ENCODE measurements at places on chromosomes 4 and X.

DNA sequence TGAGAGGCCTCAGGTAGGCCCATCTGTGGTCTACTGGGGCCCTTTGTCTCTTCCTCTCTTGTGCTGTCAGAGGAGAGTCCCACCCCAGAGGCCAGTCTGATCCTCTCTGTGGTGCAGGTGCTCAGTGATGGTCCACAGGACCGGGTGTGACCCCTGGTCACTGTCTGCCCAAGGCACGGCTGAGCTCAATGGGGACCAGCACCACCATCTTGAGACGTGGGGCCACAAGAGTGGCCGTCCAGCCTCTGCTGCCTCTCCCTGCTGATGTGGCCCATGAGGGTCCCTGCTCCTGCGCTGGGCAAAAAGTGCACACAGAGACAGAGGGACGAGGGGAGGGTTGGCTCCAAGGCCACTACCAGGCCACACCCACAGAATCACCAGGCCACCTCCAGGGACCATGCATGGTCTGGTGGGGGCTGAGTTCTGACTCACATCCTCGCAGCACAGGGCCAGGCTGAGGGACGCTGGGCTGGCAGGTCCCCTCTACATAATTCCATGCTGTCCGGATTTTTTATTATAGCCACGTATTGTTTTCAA is 88.3 kb downstream of the FAM53A start:
- DNase-seq, result no peak

- DNase-seq, result no peak
Observed at GRCh38 chr4:145920205-145920604, 18.4 kb downstream of the ZNF827 start.

DNA sequence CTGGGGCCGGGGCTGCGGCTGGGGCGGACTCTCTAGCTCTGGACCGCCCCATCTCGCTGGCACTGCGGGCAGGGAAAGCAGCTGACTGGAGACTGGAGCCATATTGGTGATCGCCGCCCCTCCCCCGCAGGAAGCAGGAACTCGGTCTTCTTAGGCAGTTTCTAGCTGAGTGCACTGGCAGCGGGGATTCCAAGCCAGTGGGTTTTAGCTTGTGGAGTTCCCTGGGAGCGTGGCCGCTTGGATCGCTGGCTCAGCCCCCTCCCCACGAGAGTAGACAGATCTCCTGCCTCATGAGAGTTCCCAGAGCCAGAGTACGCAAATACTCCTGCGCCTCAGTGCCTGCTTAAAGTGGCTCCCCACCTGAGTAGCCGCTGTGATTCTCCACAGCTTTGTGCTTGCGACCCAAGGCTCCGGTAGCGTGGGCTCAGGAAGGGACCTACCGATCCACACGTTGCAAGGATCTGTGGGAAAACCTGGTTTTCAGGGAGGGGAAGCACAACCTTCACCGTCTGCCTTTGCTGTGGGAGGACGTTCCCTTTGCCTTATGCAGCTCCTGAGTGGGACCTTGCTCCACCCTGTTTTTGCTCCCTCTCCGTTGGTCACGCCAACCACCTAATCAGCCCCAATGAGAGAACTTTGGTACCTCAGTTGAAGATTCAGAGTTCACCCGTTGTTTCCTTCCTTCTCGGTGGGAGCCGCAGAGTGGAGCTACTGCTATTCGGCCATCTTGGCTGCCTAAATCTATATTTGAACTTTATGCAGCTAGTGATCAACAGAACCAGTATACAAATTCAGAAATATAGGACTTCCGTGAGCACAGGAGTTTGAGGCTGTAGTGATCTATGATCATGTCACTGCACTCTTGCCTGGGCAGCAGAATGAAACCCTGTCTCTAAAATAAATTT is 803.9 kb upstream of the PCDH10 start:
- no peak for DNase-seq

- no peak for DNase-seq
Observed at GRCh38 chrX:22730542-22730941, 269.2 kb upstream of the DDX53 start.

DNA sequence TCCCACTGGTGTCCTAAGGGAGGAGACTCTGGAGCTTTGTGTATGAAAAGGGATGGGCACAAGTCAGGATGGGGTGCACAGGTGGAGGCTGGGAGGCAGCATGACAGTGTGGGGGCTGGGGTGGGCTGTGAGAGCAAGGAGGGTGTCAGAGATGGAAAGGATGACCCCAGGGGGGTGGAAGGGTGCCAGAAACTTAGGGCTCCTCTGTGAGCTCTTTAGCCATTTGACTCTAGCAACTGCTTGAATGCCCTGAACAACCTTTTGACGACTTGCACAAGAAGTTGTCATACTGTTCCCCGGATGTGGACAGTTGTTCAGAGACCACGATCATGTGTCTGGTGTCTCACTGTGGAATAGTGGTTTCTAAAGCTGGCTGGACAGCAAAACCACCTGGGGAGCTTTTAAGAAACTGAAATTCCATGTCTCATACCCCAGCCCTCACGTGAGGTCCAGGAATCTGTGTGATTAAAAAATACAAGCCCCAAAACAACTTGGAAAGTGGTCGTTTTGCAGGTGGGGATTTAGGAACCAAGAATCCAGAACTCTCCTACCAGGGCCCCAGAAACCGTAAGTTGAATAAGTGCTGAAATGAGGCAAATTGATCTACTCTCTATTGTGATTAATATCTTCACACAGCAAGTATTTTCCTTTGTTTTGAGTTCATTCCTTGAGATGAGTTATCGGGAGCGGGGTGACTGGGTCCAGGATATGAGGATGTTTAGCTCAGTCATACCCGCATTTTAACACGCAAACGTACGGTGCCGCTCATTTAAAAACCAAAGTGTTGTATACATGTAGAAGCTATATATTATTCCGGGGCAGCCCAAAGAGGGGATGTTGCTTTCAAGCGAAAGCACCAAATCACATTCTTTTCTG is 3.4 kb downstream of the RHOH start:
- DNase-seq, result peak; percentile 84

GRCh38 chr4:76447393-76447851 is 12.4 kb downstream of the SHROOM3 start:
- DNase-seq, result no peak

GRCh38 chr4:73735231-73735630 is 5.1 kb upstream of the CXCL8 start:
- no peak for DNase-seq

GRCh38 chr4:168755598-168756477 is 254.2 kb downstream of the CBR4 start:
- DNase-seq, result no peak

- no peak for DNase-seq
Observed at GRCh38 chr4:20666012-20666860, 34.0 kb upstream of the PACRGL start.

DNA sequence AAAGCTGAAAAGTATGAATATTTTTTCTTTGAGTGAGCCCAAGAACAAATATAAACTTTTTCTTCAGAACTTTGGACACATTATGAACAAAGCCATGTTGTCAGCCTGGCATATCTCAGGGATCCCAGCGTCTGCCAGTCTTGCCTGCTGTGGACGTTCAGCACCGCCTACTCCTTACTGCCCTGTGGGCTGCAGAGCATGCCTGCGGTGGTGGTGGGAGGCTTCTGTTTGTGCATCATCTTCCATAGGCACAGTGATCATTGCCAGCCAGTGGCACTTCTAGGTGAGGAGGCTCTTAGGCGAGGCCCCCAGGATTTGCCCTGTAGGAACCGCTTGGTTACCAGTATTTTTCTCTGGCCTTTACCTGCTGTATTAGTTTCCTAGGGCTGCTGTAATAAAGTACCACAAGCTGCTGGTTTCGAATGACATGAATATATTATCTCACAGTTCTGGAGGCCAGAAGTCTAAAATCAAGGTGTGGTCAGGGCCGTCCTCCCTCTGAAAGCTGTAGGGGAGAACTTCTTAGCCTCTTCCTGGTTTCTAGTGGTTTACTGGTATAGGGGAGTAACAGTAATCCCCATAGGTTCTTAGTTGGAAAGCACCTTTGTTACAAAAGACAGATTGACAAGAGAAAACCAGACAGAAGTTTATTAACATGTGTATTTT is 15.4 kb downstream of the ANXA3 start:
- no peak for DNase-seq

GRCh38 chr4:5037553-5038551 is 13.4 kb upstream of the STK32B start:
- DNase-seq, result peak; percentile 35

DNA sequence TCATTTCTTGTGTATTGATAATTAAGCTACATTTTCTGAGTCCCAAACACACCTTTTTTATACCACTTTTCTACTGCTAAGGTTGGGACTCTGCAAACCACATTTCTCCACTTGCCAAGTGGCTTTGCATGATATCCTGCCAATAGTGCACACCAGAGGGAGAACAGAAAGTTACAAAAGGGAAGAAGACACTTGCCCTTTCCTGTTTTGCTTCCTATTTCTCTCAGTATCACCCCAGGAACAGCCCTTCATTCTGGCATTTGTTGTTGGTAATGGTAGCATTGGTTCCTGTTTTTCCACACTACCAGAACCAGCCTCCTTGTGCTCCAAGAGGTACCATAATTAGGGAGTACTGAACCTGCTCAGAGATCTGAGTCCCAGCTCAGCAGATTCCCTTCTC is 87.1 kb downstream of the HDX start:
- DNase-seq, result no peak

- no peak for DNase-seq
Observed at GRCh38 chr4:58749206-58749605, 1639.0 kb upstream of the IGFBP7 start.

GRCh38 chr4:38150766-38151165 is 190.6 kb downstream of the PTTG2 start:
- no peak for DNase-seq

DNA sequence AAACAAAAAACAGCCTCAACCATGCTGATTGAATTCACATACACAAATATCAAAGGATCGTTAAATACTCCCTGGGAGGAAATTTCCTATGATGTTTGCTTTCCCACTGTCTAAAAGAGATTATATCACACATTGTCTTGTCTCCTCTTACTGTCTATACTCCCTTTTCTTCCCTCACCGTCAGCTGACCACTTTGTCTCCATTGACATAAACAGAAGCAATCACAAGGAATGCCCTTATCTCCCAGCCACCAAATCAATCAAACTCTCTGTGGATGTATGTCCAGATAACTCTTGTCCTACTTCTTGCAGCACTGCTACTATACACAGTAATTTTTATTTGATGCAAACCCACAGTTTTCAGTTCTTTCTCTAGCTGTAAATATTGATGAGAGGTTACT is 12.2 kb upstream of the NUDT9 start:
- DNase-seq, result no peak

- DNase-seq, result no peak
Observed at GRCh38 chr4:61579786-61580185, 379.7 kb downstream of the ADGRL3 start.

- DNase-seq, result no peak
Observed at GRCh38 chrX:125439194-125439849, 119.7 kb downstream of the TEX13C start.

- no peak for DNase-seq
Observed at GRCh38 chr4:165716472-165716871, 156.6 kb upstream of the TLL1 start.

GRCh38 chr4:8442596-8443358 is 2.2 kb downstream of the TRMT44 start:
- no peak for DNase-seq

Data from CD4-positive, alpha-beta T cell treated with Interleukin-4 for 1 hour (primary cell).